ENCODE measurements at places on chromosomes 5 and 9. TPM values are rescaled to one million over a fixed set of nuclear protein-coding genes. Genes with fewer than 3 reads are reported as not detected.

DNA sequence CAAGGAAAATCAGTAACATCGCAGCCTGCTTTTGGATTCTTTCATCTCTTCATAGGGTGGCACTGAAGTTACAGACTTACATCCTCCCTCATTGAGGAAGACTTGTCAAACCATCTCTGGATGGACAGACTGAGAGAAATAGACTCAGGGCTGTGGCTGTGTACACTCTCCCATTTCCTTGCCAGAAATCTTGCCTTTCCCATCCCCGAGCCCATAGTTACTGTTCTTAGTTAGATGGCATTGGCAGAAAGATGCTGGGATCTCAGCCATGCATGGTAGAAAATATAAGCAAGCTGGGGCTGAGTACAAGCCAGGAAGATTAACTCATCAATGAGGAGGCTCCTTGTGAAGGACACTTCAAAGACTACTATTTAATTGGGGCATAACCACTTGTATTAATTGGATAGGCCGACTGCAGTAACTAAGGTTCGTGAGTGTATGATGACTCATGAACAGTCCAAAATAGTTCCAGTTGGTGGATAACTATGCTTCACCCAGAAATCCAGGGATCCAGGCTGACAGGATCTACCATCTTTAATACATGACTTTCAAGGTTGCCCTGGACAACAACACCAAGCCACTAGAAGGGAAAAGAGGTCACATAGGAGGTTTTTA is 137.9 kb downstream of the TMEM38B start:
- H3K27ac ChIP-seq = no peak overlapping the region
- no peaks in the 10 kb centered on the region for H3K36me3 ChIP-seq
- no peak overlapping the region for H3K4me3 ChIP-seq
- no peaks in the 10 kb centered on the region for H3K27me3 ChIP-seq
- H3K4me1 ChIP-seq = no peaks in the 10 kb centered on the region

- no peaks in the 10 kb centered on the region for H3K4me1 ChIP-seq
- peaks cover 11% of the 10 kb centered on the region for H3K27me3 ChIP-seq
- H3K36me3 ChIP-seq = no peaks in the 10 kb centered on the region
Observed at GRCh38 chr9:126894052-126894603, 20.5 kb upstream of the RALGPS1 start.

GRCh38 chr5:93071710-93072109 is 509.3 kb downstream of the NR2F1-AS1 start:
- no peaks in the 10 kb centered on the region for H3K4me1 ChIP-seq
- no peak overlapping the region for H3K4me3 ChIP-seq
- H3K27ac ChIP-seq = no peak overlapping the region
- H3K36me3 ChIP-seq = no peaks in the 10 kb centered on the region
- no peaks in the 10 kb centered on the region for H3K27me3 ChIP-seq

DNA sequence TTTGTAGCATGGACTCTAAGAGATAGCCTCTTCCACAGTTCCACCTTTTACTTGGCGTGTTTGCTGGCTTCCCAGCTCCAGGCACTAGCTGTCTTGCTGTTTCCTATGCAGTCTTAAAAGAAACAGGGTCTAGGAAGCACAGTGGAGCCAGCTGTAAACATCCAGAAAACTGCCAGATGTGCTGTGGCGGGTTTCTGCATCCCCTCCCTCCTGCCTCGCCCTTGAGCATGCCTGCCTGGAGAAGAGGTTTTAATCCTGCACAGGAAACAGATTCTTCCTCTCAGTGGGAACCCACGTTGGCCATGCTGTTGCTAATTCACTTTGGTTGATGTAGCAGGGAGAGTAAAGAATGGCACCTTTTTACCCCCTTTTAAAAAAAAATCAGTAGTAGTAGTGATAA is 121.3 kb downstream of the RPS23 start:
- H3K4me1 ChIP-seq = no peaks in the 10 kb centered on the region
- H3K4me3 ChIP-seq = no peak overlapping the region
- H3K36me3 ChIP-seq = no peaks in the 10 kb centered on the region
- no peak overlapping the region for H3K27ac ChIP-seq

DNA sequence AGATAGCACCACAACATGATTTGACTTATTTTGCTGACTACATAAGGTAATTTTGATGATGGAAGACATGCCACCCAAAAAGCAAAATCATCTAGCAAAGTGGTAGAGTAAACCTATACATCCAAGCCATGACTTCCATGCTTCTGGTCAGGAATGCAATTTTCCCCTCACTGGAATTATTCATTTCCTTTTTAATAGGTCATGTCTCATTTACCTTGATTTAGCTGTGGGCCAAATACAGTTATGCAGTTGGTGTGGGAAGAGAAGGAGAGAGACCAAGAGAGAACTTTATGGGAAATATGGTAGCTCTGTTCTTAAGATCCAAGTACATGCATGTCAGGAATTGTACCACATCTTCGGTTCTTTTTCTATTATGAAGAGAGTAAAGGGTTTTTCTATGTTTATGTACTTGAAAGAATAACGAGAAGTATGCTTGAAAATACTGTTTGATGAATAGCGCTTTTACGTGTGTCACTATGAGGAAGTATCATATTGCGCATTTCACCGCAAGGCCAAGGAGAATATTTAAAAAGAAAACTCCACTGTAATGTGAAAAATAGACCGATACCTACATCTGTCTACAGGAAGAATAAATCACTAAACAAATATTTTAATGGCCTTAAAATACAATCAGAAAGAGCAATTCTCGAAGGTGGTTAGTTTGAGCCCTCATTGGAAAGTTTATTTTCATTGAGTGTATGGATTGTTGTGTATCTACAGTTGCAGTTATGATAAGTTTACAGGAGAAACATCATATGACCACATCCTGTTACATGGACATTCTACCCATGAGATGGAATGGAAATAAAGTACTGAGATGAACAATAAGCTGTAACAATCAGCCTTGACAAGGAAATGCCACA is 134.0 kb downstream of the FOXD1 start:
- H3K4me1 ChIP-seq = peaks cover 3% of the 10 kb centered on the region
- H3K4me3 ChIP-seq = no peak overlapping the region
- H3K36me3 ChIP-seq = no peaks in the 10 kb centered on the region
- peaks cover 43% of the 10 kb centered on the region for H3K27me3 ChIP-seq
- DNase-seq = no peak
- H3K27ac ChIP-seq = no peak overlapping the region

GRCh38 chr5:95927927-95928723 is 33.5 kb downstream of the ELL2 start:
- 0 out of 3 replicates have a peak overlapping the region, but pooled peaks have one; percentile 15 for H3K27ac ChIP-seq
- no peak for DNase-seq
- H3K27me3 ChIP-seq = no peaks in the 10 kb centered on the region
- H3K4me1 ChIP-seq = peaks cover 10% of the 10 kb centered on the region

DNA sequence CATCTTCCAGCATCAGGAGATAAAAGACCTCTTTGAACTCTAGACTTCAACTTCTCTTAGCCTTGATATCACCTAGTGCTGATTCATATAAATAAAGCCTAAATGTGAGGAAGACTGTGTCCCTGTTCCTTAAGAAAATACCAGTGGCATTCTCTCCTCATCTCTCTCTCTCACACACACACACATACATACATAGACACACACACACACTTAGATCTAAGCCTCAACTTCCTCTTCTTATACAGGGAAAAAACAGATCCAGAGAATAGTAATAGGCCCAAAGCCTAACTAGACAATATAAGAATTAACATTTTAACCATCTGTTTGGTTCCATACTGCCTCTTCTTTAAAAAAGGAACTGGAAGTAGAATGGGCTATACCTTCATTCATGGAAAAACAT is 195.3 kb upstream of the NR4A3 start:
- no peak for DNase-seq
- H3K4me1 ChIP-seq = no peaks in the 10 kb centered on the region
- H3K27ac ChIP-seq = no peak overlapping the region

DNA sequence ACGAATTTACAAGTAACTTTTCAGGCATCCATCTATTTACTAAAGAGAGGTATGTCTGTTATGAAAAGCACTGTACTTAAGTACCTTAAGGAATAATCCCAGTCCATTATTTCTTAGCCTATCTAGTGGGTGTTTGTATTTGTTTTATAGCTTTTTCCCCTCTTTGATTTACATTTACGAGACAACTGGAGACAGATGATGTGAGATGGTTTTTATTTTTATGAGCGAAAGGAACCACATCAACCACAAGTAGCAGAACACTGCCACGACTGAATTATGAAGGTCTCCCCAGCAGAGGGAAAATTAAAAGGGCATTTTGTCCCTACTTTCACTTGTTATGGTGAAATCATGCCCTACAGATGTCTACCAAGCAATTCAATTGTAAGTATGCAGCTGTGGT is 357.8 kb downstream of the NFIB start:
- H3K36me3 ChIP-seq = no peaks in the 10 kb centered on the region
- H3K27ac ChIP-seq = no peak overlapping the region
- no peaks in the 10 kb centered on the region for H3K4me1 ChIP-seq

COL5A1 gene
- total RNA-seq = 0.13 TPM

PCDHGC4 gene
- not detected for total RNA-seq

FLT4 gene
- total RNA-seq = 0.47 TPM

CAMK2A gene
- 0.13 TPM for total RNA-seq

PCDHGA7 gene
- total RNA-seq = not detected

FBN2 gene
- total RNA-seq = 0.22 TPM
